ENCODE measurements at places on chromosomes 4 and X.
A peak's percentile ranks its signal among the peaks of the same experiment; 100 is the strongest.

- peak; percentile 53 for DNase-seq
Measured at GRCh38 chr4:68904786-68905185, 46.8 kb downstream of the UGT2A3 start.

- DNase-seq: peak; percentile 93
Measured at GRCh38 chr4:73740353-73740778, at the start of gene CXCL8. TSS of gene CXCL8 (plus strand) at chr4:73740569. CDS start at chr4:73740659, 90 bp downstream.

DNA sequence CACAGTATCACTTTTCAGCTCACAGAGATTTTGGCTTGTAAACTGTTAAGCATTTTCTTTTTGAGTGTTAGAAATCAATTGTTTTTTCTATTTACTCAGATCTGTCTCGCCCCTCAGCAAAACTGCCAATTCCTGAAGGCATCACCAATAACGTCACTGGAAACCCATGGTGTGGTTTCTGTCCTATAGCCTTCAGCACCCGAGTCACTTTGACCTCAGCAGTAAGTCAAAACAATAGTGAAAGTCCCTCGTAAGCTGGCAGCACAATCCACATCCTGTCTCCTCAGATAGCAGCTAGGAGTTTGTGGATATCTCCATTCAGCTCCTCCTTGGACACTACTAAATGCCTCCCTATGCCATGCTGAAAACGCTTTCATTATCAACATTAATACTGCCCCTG, 1787.4 kb upstream of the ADGRL3 start:
- DNase-seq: no peak

- no peak for DNase-seq
Measured at GRCh38 chr4:67853336-67853735, 30.5 kb downstream of the TMPRSS11D start.

GRCh38 chr4:21884615-21885014, 64.0 kb downstream of the KCNIP4 start:
- DNase-seq: peak; percentile 46

GRCh38 chr4:93879919-93880318, 51.4 kb downstream of the ATOH1 start:
- no peak for DNase-seq

DNA sequence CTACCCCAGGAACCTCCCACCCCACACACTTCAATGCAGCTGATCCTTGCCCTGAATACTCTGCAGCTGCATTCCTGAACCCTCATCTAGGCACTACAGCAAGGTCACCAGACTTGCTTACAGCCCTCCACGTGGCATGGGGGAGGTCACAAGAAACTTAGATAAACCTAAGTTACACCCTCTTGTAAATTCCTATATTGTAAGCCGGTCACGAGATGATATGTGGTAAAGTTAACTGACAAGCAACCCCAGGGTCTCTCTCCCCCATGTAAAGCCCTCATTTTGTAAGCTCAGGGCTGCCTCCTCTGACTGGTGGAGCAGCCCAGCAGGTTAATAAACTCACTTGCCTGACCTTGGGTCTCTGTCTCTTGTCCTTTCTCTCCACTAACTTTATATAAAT, 570.7 kb downstream of the PCDH7 start:
- DNase-seq: no peak

- DNase-seq: no peak
Measured at GRCh38 chr4:176788248-176788647, 4.5 kb downstream of the VEGFC start.

All from kidney tubule cell (primary cell).